ENCODE measurements at places on chromosomes 2 and 18.

GRCh38 chr2:102449370-102449974, 23.6 kb upstream of the SLC9A4 start:
- H3K27me3 ChIP-seq: no peaks in the 10 kb centered on the region
- H3K4me3 ChIP-seq: no peak overlapping the region
- H3K4me1 ChIP-seq: no peaks in the 10 kb centered on the region
- peak; percentile 51 for DNase-seq
- no peaks in the 10 kb centered on the region for H3K36me3 ChIP-seq
- no peak overlapping the region for H3K27ac ChIP-seq

GRCh38 chr18:3530807-3531206, 80.8 kb downstream of the TGIF1 start:
- peaks cover 8% of the 10 kb centered on the region for H3K36me3 ChIP-seq
- H3K4me1 ChIP-seq: peaks cover 28% of the 10 kb centered on the region
- no peaks in the 10 kb centered on the region for H3K27me3 ChIP-seq
- DNase-seq: no peak
- no peak overlapping the region for H3K27ac ChIP-seq
- no peak overlapping the region for H3K4me3 ChIP-seq

DNA sequence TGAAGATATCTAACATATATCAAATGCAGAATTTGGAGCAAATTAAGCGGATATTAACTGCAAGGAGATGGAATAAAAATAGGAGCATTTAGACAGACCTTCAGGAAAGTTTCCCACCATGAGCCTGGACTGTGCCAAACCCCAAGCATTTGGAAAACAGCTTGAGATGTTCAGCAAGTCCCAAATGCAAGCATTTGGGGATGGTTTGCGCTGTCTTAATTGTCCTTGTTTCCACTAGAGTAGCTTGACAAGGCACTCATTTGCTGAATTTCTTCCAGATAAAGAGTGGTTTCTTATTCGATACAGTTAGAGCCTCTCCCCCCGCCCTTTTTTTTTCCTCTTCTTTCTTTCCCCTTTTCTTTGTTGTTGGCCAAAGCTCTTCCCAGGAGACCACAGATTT, 77.1 kb upstream of the CDC42EP3 start:
- H3K4me3 ChIP-seq: no peak overlapping the region
- no peak overlapping the region for H3K27ac ChIP-seq
- no peaks in the 10 kb centered on the region for H3K4me1 ChIP-seq
- H3K27me3 ChIP-seq: no peaks in the 10 kb centered on the region
- H3K36me3 ChIP-seq: no peaks in the 10 kb centered on the region

GRCh38 chr2:150575861-150576260, 88.4 kb upstream of the RND3 start:
- H3K36me3 ChIP-seq: peaks cover 36% of the 10 kb centered on the region
- no peak overlapping the region for H3K27ac ChIP-seq
- no peak overlapping the region for H3K4me3 ChIP-seq
- H3K27me3 ChIP-seq: no peaks in the 10 kb centered on the region
- no peak for DNase-seq

DNA sequence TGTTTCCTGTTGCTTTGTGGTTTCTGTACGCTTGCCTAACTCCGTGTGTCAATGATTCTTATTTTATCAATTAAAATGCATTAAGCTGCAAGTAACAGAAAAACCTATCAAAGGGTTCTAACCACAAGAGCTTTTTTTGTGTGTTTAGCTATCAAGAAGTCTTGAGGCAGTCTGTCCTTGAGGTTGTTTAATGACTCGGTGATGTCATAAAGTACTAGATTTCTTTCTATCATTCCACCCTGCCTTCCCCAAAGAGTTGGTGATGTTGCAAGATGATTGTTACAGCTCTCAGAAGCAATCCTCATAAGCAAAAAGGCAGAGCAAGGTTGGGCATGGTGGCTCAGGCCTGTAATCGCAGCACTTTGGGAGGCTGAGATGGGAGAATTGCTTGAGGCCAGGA, 51.9 kb upstream of the SPTBN1 start:
- H3K36me3 ChIP-seq: no peaks in the 10 kb centered on the region
- no peak overlapping the region for H3K4me3 ChIP-seq
- no peaks in the 10 kb centered on the region for H3K4me1 ChIP-seq
- H3K27me3 ChIP-seq: no peaks in the 10 kb centered on the region

DNA sequence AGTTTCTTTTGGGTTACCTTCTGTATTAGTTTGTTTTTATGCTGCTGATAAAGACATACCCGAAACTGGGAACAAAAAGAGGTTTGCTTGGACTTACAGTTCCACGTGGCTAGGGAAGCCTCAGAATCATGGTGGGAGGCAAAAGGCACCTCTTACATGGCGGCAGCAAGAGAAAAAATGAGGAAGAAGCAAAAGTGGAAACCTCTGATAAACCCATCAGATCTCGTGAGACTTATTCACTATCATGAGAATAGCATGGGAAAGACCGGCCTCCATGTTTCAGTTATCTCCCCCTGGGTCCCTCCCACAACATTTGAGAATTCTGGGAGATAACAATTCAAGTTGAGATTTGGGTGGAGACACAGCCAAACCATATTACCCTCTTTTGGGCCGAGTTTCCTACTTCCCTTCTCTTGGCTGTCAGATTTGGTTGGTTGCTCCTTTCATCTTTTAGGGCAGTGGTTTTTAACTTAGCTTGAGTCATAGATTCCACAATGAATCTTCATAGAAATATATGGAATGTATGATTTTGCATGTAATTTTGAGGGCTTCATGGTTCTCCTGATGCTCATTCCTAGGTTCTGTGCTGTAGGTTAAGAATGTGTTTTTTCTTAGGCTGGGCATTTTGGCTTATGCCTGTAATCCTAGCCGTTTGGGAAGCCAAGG, 44.2 kb downstream of the CEP192 start:
- no peaks in the 10 kb centered on the region for H3K27me3 ChIP-seq
- H3K36me3 ChIP-seq: peaks cover 30% of the 10 kb centered on the region
- H3K4me1 ChIP-seq: no peaks in the 10 kb centered on the region
- H3K4me3 ChIP-seq: no peak overlapping the region
- no peak overlapping the region for H3K27ac ChIP-seq
- no peak for DNase-seq

- H3K27me3 ChIP-seq: no peaks in the 10 kb centered on the region
- peaks cover 35% of the 10 kb centered on the region for H3K36me3 ChIP-seq
- peaks cover 32% of the 10 kb centered on the region for H3K4me1 ChIP-seq
- H3K27ac ChIP-seq: peak overlapping the region; percentile 78
Observed at GRCh38 chr2:206028101-206028500, 57.9 kb downstream of the INO80D start.

DNA sequence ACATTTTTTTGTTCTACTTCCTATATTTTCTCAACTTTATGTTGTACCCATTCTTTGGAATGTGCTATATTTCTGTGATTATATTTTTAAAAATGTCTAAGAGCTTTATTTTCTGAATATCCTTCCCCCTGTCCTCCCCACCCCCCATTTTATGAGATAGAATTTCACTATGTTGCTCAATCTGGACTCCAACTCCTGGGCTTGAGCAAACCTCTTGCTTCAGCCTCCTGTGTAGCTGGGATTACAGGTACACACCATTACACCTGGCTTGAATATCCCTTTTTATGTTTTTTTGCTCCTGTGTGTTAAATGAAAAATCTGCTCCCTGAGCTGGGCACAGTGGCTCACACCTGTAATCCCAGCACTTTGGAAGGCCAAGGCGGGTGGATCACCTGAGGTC, 9.2 kb upstream of the ZFAND2B start:
- no peak overlapping the region for H3K27ac ChIP-seq
- peaks cover 8% of the 10 kb centered on the region for H3K4me1 ChIP-seq

DNA sequence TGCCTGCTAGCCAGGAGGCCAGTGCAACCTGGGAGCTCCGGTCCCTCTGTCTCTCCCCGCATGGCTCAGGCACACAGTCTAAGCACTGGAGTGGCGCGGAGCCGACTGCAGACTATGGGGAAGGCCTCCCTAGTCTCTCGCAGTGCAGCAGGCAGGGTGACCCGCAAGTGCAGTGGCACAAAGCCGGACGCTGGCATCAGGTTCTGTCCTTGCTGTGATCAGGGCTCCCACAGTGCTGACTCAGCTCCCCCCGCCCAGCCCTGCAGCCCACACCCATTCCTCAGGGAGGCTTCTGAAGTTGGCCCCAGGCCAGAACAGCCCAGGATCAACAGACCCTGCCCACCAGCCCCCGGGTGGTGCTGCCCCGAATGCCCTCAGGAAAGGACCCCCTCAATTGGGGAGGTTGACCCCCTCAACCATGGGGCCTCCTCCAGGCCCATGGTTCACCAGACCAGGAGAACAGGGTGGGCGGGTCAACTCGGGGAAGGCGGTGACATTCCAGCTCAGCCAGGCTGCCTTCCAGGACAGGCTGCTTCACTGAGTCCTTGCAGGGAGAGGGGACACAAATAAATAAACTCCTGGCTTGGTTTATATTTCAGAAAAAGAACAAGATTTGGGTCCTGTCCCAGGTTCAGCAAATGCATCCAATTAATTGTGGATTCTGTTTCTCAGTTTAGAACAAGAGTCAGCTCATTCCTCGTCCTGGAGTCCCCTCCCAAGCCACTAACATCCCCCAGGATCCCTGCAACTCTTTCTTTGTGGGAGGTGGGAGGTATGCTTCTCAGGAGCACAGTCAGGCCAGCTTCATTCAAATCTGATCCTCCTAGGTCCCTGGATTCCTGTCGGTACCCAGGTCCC, 12.2 kb downstream of the BIN1 start:
- H3K4me1 ChIP-seq: peaks cover 41% of the 10 kb centered on the region
- DNase-seq: peak; percentile 35
- H3K27me3 ChIP-seq: no peaks in the 10 kb centered on the region
- H3K4me3 ChIP-seq: no peak overlapping the region
- no peaks in the 10 kb centered on the region for H3K36me3 ChIP-seq

GRCh38 chr2:182605166-182605565, 110.9 kb upstream of the DNAJC10 start:
- H3K27ac ChIP-seq: no peak overlapping the region
- no peaks in the 10 kb centered on the region for H3K27me3 ChIP-seq
- DNase-seq: no peak
- H3K4me3 ChIP-seq: no peak overlapping the region
- no peaks in the 10 kb centered on the region for H3K4me1 ChIP-seq
